Caki2 (cell line): ENCODE measurements at places on chromosomes 4 and X. TPM values are rescaled to one million over a fixed set of nuclear protein-coding genes. Genes with fewer than 3 reads are reported as not detected.

DNA sequence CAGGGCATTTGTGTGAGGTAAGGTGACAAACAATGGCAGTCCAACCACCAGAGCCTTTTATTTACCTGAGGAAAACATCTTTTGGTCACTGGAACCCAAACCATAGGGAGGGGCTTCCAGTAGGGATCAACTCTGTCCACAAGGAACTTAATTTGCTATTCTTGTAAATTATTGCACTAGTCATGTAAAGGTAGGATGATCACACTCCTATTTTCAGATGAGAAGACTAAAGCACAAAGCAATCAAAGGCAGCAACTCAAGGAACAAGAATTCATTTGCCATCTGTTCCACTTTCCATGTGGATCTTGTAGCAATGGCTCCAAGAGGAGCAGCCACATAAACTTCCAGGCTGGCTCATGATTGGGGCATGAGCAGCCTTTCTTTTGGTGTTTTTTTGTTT is 35.3 kb downstream of the CD99L2 start:
- DNase-seq: no peak

DNA sequence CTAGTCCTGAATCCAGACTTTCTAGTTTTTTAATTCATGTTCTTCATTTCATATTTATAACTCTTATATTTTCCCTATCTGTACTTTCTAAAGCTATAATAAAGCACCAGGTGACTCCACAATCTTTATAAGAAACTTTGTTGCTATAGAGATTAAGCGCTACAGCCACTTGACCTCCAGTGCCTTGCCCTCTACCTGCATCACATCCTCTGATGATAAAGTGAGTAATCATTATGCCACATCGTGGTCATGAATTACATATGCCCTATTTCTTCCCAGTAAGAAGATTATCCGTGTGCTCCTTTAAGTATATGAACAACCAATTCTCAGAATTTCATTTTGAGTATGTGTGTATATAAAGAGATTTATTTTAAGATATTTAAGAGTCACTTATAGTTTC is 6.8 kb upstream of the DYNLT3 start:
- DNase-seq: no peak

- DNase-seq: no peak
These were observed 192.8 kb downstream of the DCTD start for GRCh38 chr4:182724414-182724813.

DNA sequence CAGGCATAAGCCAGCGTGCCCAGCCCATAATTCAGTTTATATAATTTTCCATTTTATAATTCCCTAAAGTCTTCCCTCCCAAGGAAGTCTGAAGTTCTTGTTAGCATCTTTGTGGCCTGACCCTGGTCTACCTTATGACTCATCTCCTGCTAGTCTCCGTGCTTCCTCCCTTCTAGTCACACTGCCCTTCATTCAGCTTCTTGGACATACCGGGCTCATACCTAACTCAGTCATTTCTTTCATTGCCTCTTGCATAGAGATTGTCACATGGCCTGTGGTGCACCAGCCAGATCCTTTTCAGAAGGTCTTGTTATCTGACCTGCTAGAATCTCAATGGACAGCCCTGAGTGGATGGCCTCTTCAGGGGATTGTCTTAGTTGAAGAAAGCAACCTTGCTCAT is 22.8 kb upstream of the MAML3 start:
- peak; percentile 11 for DNase-seq

DNA sequence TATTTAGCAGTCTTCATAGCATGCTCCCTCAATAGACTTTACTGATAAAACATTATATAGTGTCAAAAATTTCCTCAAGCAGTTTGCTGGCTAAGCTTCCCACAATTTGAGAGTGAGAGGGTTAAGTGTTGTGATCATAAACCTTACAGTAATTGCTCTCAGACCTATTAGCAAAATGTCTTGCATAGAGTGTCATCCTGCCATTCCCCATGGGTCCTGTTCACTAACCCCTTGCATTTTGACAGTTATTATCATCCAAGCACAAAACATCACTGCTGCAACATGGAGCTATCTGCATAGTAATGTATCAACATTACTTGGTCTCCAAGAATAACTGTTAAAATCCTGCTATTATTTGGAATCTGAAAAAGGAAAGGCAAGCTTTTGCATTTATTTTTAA is 196.1 kb upstream of the GK2 start:
- no peak for DNase-seq

DNA sequence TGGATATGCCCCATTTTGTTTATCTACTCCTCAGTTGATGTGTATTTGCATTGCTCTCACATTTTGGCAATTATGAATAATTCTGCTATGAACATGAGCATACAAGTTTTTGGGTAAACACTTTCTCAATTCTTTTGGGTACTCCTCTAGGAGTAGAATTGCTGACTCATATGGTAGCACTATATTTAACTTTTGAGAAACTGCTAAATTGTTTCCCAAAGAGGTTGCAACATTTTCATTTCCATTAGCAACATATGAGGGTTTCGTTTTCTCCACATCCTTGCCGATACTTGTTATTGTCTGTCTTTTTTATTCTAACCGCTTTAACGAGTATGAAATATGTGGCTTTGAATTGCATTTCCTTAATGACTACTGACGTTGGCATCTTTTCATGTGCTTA is 185.4 kb downstream of the TSPAN5 start:
- no peak for DNase-seq

DNA sequence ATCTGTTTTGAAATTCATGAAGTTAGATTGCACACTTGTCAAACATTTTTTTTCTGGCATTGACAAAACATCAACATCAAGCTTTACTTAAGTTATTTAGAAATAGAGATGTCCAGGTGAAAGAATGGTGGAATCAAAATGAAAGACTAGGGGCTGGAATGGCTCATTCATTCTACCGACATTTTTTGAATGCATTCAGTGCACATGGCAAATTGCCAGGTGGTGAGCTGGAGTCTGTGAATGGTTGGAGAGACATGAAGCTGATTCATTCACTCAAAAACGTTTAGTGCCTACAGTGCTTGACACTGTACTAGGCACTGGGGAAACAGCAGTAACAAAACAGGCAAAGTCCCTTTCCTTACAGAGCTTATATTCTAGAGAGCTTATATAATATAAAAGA is 292.4 kb downstream of the PPP1R2C start:
- peak; percentile 3 for DNase-seq

- DNase-seq: no peak
These were observed 243.1 kb upstream of the TENM3 start for GRCh38 chr4:182000077-182000476.

DNA sequence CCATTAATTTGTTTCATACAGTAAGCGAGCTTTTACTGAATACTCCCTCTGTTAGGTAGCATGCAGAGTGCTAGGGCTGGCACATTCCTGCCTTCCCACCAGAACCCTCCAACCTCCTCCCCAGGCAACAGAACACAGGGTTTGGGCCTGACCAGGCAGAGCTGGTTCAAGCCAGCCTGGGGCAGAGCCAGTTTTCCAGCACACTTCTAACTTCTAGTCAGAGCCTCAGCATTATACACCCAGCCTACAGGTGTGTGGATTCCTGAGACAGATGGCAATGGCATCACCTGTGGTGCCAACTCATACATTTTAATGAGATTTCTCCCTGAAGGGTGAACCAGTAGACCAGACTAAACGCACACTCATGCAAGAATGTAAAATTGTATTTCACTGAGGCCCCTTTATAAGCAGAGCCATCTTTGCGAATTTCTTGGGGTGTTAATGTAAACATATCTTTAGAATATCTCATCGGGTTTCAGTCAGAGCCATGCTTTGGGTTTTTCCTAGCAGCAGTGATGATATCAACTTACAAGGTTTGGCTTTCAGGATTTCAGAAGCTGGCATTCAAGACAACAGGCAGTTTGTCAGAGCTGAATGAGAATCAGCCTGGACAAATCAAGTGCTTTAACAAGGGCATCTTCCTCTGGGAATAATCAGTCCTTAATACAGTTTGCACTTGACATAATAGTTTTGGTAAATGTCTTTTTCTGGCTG is 92.0 kb downstream of the GATB start:
- no peak for DNase-seq

- no peak for DNase-seq
These were observed 848 bp downstream of the RAB9A start for GRCh38 chrX:13689741-13690211.

DNA sequence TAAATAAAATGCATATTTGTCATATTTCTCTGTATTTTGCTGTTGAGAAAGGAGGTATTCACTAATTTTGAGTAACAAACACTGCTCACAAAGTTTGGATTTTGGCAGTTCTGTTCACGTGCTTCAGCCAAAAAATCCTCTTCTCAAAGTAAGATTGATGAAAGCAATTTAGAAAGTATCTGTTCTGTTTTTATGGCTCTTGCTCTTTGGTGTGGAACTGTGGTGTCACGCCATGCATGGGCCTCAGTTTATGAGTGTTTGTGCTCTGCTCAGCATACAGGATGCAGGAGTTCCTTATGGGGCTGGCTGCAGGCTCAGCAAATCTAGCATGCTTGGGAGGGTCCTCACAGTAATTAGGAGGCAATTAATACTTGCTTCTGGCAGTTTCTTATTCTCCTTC is 3.3 kb downstream of the HTT start:
- no peak for DNase-seq

GRCh38 chrX:119870626-119871131 is 854 bp downstream of the RNF113A start:
- DNase-seq: peak; percentile 21

- DNase-seq: no peak
These were observed 112.5 kb downstream of the MID1 start for GRCh38 chrX:10507876-10508275.

GRCh38 chrX:107678957-107679740 is 50.8 kb downstream of the PRPS1 start:
- DNase-seq: peak; percentile 50

WDR17 gene
- 0.52 and 0.91 TPM in 2 replicates for total RNA-seq

SPANXD gene
- total RNA-seq: not detected in 2 replicates

TRIM61 gene
- total RNA-seq: not detected in 2 replicates

PRR27 gene
- not detected in 2 replicates for total RNA-seq
